Suppressor macrophage treated with lipopolysaccharide for 4 hours (primary cell): ENCODE measurements at places on chromosomes 13 and 19.

GRCh38 chr13:66265371-66265770 is 964.8 kb downstream of the PCDH9 start:
- DNase-seq = no peak

GRCh38 chr19:7603919-7604318 is 8.3 kb downstream of the CAMSAP3 start:
- DNase-seq = no peak

GRCh38 chr13:26991508-26992181 is 180.0 kb downstream of the USP12 start:
- DNase-seq = no peak

DNA sequence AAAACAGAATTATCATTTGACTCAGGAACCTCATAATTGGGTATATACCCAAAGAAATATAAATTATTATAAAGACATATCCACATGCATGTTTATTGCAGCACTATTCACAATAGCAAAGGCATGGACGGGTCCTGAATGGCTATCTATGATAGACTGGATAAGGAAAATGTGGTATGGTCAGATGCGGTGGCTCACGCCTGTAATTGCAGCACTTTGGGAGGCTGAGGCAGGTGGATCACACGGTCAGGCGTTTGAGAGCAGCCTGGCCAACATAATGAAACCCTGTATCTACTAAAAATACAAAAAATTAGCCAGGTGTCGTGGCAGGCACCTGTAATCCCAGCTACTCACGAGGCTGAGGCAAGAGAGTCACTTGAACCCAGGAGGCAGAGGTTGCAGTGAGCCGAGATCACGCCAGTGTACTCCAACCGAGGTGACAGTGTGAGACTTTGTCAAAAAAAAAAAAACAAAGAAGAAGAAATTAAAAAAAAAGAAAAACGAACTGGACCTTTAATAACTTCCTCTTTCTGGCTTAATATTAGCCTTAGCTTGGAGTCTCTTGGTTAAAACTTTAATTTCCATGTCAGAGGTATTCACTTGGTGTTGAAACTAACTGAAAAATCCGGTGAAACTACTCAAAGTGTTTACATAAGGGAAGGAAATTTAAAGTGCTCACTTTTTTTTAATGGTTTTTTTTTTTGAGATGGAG is 104.4 kb downstream of the ZNF486 start:
- no peak for DNase-seq

DNA sequence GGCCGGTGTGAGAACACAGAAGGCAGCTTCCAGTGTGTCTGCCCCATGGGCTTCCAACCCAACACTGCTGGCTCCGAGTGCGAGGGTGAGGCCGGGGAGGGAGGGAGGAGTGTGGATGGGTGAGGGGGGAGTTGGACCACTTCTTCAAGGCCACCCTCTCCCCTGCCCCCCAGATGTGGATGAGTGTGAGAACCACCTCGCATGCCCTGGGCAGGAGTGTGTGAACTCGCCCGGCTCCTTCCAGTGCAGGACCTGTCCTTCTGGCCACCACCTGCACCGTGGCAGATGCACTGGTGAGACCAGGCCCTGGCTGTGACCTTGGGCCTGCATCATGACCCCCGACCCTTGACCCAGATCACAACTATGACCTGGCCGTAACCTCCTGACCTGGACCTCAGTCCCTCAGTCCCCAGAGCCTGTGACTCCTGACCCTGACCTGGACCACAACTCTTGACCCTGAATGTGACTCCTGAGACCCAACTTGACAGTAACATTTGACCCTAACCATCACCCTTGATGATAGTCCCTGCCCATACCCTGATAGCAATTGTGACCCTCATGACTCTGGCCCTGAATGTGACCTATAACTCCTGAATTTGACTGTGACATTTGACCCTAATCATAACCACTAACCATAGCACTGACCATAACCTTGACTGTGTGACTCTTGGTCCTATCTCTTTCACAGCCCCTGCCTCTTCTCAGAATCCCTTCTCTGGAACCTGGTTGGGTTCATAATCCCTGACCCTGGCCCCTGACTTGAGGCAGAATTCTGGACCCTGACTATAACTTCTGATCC is 10.9 kb downstream of the LTBP4 start:
- no peak for DNase-seq

GRCh38 chr13:109333893-109334651 is 452.3 kb downstream of the IRS2 start:
- DNase-seq = no peak

GRCh38 chr13:66195238-66195637 is 1034.9 kb downstream of the PCDH9 start:
- no peak for DNase-seq

DNA sequence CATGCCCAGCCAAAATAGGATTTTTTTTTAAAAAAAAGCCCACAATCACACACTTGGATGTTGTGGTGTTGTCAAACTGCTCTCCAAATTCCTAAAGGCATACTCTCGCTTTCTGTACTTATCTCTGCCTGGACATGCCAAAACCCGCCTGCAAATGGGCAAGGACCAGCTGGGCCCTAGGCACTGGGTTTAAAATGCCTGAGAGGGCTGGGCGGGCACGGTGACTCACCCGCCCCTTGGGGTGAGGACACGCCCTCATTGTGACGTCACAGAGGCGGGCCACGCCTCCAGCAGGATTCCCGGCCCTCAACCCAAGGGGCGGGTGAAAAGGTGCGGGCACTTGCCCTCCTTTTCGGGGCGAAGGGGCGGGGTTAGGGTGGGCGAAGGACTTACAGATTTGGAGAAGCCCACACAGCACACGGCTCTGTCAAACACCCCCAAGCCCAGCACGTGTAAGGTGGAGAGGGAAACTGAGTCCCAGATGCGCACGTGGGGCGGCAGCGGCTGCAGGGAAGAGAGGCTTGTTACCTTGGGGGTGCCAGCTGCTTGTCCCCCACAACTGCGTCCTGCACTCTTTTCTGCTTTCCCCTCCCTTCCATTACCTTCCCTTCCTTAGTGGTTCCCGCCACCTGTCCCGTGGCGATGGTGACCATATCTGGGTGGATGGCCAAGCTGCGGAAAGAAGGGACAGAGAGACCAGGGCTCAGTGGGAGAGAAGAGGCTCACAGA is 6.6 kb downstream of the EML2 start:
- peak; percentile 59 for DNase-seq

DNA sequence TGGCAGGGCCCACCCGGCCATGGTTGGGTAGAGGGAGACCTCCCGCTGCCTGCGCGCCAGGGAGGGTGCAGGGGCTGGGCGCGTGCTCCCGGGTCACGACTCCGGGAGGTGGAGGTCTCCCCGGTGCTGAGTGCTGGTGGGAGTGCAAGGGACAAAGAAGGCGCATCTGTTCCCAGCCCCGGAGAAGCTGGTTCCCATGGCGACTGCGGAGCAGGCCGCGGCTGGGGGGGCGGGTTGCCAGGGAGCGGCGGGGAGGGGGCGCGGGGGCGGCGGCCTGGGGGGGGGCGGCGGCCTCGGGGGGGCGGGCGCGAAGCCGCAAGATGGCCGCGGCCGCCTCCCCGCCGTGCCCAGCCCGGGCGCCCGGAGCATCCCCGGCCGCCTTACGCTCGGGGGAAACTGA is 1.2 kb downstream of the CBARP start:
- DNase-seq = no peak

DNA sequence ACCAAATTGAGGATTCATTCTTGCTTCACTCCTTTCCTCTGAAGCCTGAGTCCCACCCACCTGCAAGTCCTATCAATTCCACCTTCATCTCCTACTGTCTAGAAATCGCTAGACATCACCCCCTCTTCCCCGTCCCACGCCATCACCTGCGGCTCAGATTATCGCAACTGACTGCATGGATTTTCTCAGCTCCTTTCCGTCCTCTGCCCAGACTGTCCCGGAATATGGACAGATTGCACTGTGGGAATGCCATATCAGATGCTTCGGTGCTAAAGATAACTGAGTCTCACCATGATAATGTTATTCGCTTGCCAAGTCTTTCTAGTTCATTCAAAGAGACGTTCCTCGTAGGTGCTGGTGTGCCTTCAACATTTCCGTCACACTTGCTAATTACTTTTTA is 66.4 kb upstream of the USP29 start:
- no peak for DNase-seq

DNA sequence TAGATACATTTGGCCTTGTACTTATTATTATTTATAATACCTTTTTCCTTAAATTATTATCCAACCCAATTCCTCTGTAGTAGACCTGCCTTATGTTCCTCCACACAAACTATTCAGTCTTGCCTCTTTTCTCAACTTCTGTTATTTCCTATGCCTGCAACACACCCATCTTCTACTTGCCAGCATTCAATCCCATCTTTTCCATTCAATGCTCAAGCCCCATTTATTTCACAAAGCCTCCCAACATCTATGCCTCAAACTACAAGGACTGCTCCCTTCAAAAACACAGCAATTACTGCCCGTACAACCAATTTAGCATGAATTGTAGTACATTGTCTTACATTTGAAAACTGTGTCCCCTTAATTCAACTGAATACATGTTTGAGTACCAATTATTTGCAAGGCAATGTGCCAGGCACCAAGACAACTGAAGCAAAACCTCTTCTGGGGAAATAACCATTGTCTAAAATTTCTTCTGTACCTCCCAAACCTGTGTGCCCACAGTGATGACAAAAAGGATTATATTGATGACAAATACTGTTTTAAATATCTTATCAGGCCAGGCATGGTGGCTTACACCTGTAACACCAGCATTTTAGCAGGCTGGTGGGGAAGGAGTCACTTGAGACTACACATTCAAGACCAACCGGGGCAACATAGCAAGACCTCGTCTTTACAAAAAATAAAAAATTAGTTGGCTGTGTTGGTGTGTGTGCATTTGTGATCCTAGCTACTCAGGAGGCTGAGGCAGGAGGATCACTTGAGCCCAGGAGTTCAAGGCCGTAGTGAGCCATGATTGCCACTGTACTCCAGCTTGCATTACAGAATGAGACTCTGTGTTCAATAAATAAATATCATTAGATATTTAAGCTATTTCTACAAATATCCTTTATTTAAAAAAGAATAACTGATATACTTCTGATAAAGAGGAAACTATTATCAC is 35.1 kb downstream of the ELF1 start:
- DNase-seq = no peak

- DNase-seq = peak; percentile 92
Observed at GRCh38 chr19:7488736-7489353, at the start of gene PEX11G. PEX11G (minus strand) TSS chr19:7489035; CDS start chr19:7489010, 25 bp downstream.

- no peak for DNase-seq
Observed at GRCh38 chr19:33464733-33465115, 56.9 kb downstream of the PEPD start.

DNA sequence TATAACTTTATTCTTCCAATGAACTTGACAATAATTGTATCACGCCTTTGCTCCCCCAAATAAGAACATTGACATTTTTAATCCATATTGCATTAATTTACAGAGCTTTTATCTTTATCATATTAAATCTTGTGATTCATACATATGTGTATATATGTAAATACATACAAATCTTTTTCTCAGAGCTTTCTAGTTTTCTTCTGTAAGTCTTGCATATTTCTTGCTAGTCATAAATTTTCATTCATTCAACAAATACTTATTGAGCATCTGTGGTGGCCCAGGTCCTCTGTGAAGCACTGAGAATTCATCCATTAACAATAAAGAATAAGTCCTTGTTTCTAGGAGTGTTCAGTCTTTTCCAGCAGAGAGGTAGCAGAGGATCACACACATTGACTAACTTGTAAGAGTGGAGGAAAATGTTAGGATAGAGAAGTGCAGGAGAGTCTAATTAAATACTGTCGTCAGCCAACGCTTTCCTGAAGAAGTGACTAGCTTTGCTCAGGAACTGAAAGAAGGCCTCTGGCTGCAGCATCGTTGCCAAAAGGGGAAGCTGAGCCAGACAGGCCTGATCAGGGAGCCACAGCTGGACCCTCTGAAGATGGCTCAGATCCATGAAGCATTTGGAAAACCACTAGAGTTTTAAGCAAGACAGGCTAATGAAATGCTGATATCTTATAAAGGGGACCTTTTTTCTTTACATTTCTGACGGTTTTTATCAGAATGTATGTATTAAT is 38.6 kb upstream of the LAMP1 start:
- peak; percentile 83 for DNase-seq

DNA sequence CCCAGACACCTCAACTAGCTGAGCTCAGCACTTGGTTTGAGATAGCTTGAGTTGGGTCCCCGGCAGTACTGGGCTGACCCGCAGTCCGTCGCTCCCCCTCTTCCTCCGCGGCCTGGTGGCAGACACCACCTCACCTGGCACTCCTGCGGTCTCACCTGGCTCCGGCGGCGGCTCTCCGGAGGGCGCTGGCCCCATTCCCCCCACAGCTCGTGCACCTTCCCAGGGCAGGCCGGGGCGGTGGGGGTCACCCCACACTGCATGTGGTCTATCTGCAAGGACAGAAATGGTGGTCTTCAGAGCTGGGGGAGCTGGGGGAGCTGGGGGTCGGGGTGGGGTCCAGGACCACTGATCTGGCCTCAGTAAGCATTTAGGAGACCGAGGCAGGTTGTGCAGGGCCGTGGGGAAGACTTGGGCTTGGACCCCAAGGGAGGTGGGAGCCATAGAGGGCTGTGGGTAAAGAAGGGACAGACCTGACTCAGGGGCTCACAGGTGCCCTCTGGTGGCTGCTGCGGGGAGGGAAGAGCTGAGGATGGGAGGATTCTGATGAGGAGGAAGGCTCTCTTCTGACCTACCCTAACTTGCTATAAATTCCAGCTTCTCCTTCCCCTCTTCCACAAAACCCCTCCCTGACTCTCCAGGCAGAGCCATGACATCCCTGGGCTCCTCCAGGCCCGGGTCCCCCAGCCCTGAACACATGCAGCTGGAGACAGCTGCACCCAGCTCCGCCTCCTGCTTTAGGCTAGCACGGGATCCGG is 6.7 kb upstream of the PLIN4 start:
- peak; percentile 78 for DNase-seq
